ENCODE measurements at places on chromosomes 1 and 21.

DNA sequence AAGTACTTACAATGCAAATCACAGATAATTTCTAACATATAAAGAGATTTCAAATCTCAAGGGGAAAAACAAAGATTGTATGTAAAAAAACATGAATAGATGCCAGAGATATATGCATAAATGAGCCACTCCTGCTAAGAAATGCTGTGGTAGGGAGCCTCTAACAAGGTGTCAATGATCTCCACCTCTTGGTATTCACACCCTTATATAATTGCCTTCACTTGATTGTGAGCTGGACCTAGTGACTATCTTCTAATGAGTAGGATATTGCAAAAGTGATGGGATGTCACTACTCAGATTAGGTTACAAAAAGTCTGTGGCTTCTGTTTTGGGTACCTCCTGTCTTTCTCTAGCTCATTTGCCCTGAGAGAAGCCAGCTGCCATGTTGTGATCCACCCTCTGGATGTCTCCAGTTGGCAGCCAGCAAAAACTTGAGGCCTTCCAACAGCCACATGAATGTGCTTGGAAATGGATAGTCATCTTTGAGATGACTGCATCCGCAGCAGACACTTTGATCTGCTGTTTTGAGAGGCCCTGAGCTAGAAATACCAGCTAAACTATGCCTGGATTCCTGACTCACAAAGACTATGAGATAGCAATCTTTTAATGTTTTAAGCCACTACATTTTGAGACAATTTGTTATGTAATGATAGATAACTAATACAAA is 196.1 kb upstream of the FGGY start:
- no peak for DNase-seq

- DNase-seq: no peak
Measured at GRCh38 chr1:165884009-165884689, 56.7 kb downstream of the UCK2 start.

GRCh38 chr1:35640380-35641232 is 720 bp downstream of the PSMB2 start:
- no peak for DNase-seq

- no peak for DNase-seq
Measured at GRCh38 chr1:172457479-172458130, 13.7 kb upstream of the PIGC start.

DNA sequence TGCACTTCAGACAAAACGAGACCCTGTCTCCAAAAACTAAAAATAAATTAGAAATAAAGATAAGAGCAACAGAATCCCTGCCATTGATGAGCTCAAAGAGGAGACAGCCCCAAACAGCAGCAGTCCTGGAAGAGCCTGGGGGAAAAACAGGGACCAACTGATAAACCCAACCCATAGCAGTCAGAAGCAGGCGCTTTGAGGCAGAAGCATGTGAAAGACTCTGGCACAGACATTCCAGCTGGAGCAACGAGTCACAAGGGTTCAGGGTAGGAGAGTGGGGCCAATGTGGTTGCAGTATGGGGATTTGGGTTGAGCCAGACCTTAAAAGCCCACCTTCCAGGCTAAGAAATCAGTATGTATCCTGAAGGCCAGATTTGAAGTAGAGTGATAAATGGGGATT is 78.5 kb downstream of the MPZL1 start:
- DNase-seq: no peak

- no peak for DNase-seq
Measured at GRCh38 chr1:76128096-76128495, 53.5 kb downstream of the ST6GALNAC3 start.

GRCh38 chr21:42652527-42653230 is 742 bp upstream of the PDE9A start:
- DNase-seq: no peak

GRCh38 chr1:170578359-170578758 is 46.4 kb downstream of the GORAB start:
- no peak for DNase-seq

GRCh38 chr1:83931658-83932253 is 67.2 kb downstream of the TTLL7 start:
- no peak for DNase-seq

DNA sequence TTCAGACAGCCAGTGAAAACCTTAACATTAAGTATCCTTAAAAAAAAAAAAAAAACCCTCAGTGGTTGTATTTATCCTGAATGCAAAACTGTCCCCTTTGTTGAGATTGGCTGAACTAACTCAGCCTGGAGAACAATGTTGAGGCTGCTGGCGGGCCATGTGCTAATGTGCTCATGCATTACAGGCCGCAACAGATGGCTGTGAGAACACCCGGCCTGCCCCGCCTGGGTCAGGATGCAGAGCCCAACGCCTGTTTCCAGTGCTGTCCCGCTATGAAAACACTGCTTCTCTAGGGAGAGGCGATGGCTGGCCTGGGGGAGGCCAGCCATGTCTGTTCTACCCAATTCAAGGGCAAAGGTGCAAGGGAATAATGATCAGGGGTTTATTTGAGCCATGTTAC is 13.8 kb downstream of the OLIG2 start:
- DNase-seq: no peak

- DNase-seq: no peak
Measured at GRCh38 chr1:201142011-201142848, 12.0 kb downstream of the TMEM9 start.

GRCh38 chr1:46480959-46481646 is 8.5 kb upstream of the DMBX1 start:
- DNase-seq: no peak

GRCh38 chr1:147600119-147601111 is 59.1 kb downstream of the BCL9 start:
- no peak for DNase-seq

- DNase-seq: no peak
Measured at GRCh38 chr1:246801241-246802020, 77.2 kb downstream of the SCCPDH start.

DNA sequence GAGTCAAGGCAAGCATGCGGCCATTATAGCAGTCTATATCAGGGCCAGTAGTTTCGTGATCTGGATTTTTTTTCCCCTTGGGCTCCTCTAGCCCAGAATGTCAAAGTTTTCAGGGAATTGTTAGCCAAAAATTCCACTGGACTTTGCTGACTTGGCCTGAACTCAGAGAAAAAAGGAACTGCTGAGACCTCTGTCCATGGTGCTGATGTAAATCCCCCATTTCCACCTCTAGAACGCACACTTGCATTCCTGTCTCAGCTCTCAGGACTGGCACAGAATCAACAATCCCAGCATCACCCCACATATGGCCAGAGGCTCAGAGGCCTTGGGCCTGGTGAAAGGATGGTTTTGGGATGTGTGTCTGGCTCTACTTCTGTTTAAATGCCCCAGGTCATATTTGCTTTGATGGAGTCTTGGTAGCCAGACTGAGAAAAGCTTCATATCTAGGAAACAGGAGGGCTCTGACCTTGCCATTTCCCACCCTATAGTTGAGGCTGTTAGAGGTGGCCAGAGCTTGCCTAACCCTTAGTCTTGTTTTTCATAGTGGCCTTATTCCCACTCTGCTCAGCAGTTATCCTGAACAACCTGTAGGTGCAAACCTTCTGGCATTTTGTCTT is 16.9 kb upstream of the EFCAB14 start:
- DNase-seq: no peak

DNA sequence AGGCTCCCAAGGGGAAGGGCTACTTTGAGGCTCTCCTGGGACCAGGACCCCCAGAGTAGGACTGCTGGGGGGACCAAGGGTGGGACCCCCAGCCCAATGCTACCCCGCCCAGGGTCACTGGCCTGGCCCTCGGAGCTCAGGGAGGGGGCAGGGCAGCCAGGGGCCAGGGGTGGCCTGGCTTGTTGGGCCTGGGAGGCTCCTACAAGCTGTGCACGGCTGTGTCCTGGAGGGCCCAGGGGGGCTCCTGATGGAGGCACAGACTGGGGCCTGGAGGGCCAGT is 2.2 kb downstream of the HES4 start:
- DNase-seq: no peak

GRCh38 chr1:47756006-47756405 is 241.2 kb downstream of the TRABD2B start:
- DNase-seq: no peak

GRCh38 chr1:182672487-182672836 is 11.9 kb downstream of the RGS8 start:
- no peak for DNase-seq

DNA sequence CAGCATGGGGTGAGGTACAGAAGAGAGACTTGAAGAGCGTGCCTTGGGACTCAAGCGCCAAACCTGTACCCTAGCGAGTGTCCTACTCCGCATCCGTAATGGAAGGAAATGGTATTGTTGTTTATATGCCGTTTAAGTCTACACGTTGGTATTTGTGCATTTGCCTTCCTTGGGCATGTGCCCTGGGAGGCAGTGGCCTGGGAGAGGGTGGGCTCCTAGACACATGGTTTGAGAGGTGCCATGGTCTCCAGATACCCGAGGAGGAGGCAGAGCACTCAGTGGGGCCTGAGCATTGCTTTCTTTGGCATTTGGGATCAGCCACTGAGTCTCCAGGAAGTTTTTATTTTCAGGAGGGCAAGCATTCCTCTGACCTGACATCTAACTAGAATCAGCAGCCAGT is 6.5 kb downstream of the ZNF672 start:
- DNase-seq: no peak

DNA sequence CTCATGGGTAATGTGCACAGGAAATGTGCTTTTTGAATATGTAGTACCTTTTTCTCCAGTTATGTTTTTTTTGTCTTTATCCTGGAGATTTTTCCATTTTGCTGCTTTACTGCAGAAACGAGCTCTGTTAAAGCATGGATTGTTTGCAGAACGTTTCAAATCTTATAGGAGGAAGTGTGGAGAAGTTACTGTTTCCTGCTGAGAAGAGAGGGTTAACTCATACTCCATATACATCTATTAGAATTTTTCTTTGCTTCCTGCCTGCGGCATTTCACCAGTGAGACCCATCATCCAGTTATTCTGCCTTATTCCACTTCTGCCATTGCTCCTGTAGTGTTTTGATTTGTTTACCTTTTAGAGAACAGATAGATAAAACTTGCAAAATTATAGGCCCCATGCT is 2.0 kb downstream of the RPRD2 start:
- no peak for DNase-seq

DNA sequence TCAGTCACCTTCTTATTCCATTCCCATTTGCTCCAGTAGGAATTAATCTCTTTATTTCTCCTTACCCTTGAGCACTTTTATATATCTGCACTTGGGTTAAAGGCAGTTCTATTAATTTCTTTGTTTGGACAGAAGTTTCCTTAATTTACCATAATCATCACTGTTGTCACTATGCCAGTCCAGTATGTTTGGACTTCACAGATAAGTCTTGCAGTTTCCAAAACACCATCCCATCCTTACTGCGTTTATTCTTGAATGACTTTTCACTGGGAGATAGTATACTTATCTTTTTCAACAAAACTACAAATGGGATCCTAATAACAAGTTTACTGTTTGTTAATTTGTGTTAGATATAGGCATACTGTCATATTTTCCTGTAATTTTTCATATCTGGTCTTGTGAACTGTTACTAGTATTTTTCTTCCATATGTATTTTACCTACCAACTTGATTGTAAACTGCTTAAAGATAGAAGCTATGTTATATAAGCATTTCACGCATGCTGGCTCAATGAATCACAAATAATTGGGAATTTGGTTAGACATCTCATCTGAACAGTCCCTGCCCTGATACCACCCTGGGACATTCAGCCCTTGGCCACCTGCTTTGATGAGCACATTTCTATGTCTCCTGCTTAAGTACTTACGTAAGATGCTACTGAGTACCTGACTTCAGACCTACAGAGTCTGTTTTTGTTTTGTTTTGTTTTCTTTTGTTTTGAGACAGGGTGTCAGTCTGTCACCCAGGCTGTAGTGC is 78.2 kb downstream of the OLFML2B start:
- DNase-seq: no peak
